ENCODE measurements at places on chromosomes 12 and 14. TPM values are rescaled to one million over a fixed set of nuclear protein-coding genes. Genes with fewer than 3 reads are reported as not detected.

DNA sequence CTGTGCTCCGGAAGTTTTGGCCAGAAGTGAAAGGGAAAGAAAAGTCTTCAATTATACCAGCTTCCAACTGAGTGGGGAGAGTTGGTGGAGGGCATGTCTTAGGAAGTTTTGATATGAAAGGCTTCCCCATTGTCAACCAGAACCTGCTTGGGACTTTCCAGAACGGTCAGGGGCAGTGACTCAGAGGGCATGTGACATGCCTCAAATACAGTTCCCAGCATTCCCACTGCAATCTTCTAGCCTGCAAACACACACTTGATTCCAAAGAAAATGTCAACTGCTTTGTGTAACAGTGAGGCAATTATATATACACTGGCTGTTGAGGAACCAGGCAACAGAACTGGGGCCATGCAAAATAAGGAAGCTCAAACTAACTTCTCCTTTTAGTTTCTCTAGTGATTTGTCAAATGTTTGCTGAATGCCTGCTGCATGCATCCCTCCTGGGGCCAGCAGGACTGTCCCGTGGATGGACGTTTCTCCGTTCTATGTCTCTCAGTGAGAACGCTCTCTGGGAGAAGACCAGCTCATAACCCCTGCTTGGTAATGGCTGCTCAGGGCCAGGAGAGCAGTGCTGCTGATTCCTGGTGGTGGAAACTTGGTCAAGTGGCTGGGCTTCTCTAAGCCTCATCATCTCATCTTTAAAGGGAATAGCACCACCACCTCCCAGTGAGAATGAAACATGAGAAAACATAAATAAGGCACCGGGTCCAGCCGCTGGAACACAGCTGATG is 18.3 kb downstream of the SLC25A47 start:
- peak overlapping the region; percentile 63 for H3K27ac ChIP-seq
- peak; percentile 62 for DNase-seq
- H3K4me3 ChIP-seq = no peak overlapping the region
- H3K36me3 ChIP-seq = no peaks in the 10 kb centered on the region

DNA sequence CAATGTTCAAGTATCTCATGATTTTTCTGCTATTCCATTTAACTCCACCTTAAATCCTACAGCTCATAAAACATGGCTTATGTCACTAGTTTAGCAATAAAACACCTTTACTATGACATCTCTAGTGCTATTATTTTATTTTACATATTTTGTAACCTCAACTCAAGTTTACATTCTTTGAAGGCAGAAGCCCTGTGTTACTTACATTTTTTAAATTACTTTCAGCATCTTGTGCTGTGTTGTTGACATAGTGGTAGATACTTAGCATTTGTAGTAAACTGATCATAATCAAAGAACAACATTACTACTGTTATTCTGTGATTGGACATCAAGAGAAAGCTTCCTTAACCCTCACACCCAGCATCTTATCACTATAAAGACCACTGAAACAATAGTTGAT is 216.1 kb downstream of the BMP4 start:
- no peaks in the 10 kb centered on the region for H3K4me1 ChIP-seq
- no peak overlapping the region for H3K4me3 ChIP-seq
- no peak for DNase-seq
- no peaks in the 10 kb centered on the region for H3K36me3 ChIP-seq

- no peaks in the 10 kb centered on the region for H3K4me1 ChIP-seq
- H3K4me3 ChIP-seq = no peak overlapping the region
- no peaks in the 10 kb centered on the region for H3K36me3 ChIP-seq
- DNase-seq = no peak
- H3K27ac ChIP-seq = no peak overlapping the region
- no peaks in the 10 kb centered on the region for H3K27me3 ChIP-seq
Observed at GRCh38 chr12:122849352-122850047, 14.2 kb downstream of the HIP1R start.

- DNase-seq = no peak
- H3K27me3 ChIP-seq = no peaks in the 10 kb centered on the region
- H3K4me1 ChIP-seq = no peaks in the 10 kb centered on the region
- no peak overlapping the region for H3K4me3 ChIP-seq
- H3K36me3 ChIP-seq = no peaks in the 10 kb centered on the region
Observed at GRCh38 chr12:128077211-128077916, 189.6 kb upstream of the TMEM132C start.

- H3K27ac ChIP-seq = no peak overlapping the region
- DNase-seq = no peak
- no peaks in the 10 kb centered on the region for H3K36me3 ChIP-seq
- peaks cover 10% of the 10 kb centered on the region for H3K4me1 ChIP-seq
- no peaks in the 10 kb centered on the region for H3K27me3 ChIP-seq
Observed at GRCh38 chr12:50006754-50007442, 18.4 kb downstream of the RACGAP1 start.

DNA sequence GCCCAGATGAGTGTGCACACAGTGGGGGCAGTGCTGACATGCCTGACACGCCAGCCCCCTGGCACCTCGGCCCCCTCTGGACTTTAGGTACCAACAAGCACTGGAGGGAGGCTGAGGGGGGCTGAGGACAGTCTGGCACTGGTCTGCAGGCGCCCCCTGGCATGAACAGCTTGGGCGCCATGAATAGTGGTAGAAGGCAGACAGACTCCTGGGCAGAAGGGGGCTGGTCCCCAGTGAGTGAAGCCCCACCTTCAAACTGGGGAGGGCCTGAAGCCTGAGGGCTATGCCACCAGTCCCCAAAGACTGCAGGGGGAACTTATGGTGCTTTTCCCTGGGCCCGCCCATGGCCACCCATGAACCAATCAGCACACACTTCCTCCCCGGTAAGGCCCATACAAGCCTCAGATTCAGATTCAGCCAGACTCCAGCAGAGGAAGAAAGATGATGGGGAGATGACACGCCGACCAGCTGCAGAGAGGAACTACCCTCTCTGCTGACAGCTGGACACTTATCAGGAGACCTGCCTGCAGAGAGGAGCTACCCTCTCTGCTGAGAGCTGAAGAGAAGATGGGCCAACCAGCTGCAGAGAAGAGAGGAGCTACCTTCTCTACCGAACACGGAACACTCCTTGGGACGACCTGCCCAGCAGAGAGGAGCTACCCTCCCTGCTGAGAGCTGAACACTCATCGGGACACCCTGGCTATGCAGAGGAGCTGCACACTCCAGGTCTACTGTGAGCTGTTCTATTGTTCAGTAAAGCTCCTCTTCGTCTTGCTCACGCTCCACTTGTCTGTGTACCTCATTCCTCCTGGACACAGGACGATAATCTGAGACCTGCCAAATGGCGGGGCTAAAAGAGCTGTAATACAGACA is 324.5 kb downstream of the PCNX1 start:
- H3K4me1 ChIP-seq = no peaks in the 10 kb centered on the region
- no peaks in the 10 kb centered on the region for H3K36me3 ChIP-seq
- DNase-seq = no peak

DNA sequence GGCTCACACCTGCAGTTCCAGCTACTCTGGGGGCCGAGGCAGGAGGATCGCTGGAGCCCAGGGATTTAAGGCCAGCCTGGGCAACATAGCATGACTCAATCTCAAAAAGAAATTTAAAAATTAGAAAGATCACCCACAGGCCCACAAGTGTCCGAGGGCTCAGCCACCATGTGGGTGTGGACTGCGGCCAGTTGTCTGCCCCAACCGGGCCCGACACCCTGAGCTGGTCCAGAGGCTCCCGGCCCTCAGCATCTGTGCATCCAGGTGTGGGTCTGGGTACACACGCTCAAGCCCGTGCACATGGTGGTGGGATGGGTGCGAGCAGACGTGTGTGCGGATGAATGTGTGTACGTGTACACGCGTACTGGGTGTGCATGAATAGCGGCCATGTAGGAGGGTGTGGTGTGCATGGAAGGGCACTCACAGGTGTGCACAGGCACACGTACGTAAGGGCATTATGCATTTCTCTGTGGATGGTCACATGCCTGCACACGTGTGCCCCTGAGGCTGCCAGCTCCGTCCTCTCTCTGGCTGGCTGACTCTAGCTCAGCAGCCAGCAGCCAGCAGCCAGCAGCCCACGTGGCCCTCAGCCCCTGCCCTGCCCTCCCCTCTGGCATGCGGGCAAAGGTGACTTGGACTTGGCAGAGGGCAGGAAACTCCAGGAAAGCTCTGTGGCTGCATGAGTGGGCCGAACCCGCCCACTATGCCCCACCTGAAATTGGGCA is 23.3 kb upstream of the NUDT14 start:
- H3K27me3 ChIP-seq = no peaks in the 10 kb centered on the region
- no peaks in the 10 kb centered on the region for H3K36me3 ChIP-seq
- no peak for DNase-seq
- H3K4me3 ChIP-seq = no peak overlapping the region
- no peak overlapping the region for H3K27ac ChIP-seq

DNA sequence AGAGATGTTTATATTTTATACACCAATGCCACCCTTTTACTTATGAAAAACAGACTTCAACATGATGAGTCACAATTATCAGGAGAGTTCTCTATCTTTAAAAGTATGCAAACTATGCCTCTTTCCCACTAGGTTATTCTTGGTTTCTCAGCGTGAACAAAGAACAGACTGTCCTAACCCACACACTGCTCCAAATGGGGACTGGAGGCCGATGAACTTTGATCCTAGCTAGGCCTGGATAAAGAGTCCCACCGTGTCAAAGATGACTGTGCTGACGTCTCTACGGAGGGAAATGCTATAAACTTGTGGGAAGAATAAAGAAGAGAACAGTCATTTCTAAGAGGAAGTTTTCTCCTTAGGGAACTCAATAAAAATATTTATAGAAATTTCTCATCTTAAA is 160.1 kb downstream of the EPS8 start:
- peak overlapping the region; percentile 93 for H3K27ac ChIP-seq
- no peaks in the 10 kb centered on the region for H3K27me3 ChIP-seq
- H3K4me1 ChIP-seq = peaks cover 28% of the 10 kb centered on the region
- H3K36me3 ChIP-seq = no peaks in the 10 kb centered on the region
- H3K4me3 ChIP-seq = no peak overlapping the region
- DNase-seq = peak; percentile 74

DNA sequence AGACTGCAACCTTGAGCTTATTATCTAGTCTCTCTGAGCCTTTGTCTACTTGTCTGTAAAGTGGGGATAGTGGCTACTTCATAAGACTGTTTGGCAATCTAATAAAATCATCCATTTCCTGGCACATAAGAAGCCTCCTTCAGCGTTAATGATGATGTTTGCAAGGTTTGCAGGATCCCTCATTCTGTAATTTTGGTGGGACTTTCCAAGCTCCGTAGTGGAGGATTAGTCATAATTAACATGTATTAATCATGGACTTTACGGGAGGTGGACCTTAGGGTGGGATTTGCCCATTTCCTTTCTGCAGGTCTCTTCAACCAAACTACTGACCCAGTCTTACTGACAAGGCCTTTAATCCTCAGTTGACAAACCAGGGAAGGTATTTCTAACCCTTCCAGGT is 66.2 kb downstream of the NTF3 start:
- no peak for DNase-seq
- H3K4me3 ChIP-seq = no peak overlapping the region
- peaks cover 47% of the 10 kb centered on the region for H3K4me1 ChIP-seq
- no peaks in the 10 kb centered on the region for H3K36me3 ChIP-seq
- no peaks in the 10 kb centered on the region for H3K27me3 ChIP-seq

DNA sequence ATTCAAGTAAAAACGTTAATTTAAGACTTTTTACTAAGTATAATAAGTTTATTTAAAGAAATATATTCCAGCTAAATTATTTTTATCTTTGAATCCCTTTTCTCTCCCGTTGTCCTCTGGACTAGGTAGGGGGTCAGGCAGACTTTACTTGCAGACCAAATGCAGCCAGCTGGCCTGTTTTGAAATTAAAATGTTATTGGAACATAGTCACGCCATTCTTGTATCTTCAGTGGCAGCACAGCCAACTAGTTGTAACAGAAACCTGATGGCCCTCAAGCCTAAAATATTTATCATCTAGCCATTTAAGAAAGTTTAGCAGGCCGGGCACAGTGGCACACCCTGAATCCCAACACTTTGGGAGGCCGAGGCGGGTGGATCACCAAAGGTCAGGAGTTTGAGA is 52.7 kb downstream of the BCAT1 start:
- peaks cover 2% of the 10 kb centered on the region for H3K27me3 ChIP-seq
- H3K36me3 ChIP-seq = no peaks in the 10 kb centered on the region
- H3K4me3 ChIP-seq = no peak overlapping the region
- no peak for DNase-seq
- H3K27ac ChIP-seq = no peak overlapping the region
- no peaks in the 10 kb centered on the region for H3K4me1 ChIP-seq

GRCh38 chr14:90784621-90785270 is 31.5 kb downstream of the TTC7B start:
- no peaks in the 10 kb centered on the region for H3K27me3 ChIP-seq
- H3K36me3 ChIP-seq = no peaks in the 10 kb centered on the region
- H3K4me3 ChIP-seq = no peak overlapping the region
- no peaks in the 10 kb centered on the region for H3K4me1 ChIP-seq
- H3K27ac ChIP-seq = no peak overlapping the region
- DNase-seq = no peak

DNA sequence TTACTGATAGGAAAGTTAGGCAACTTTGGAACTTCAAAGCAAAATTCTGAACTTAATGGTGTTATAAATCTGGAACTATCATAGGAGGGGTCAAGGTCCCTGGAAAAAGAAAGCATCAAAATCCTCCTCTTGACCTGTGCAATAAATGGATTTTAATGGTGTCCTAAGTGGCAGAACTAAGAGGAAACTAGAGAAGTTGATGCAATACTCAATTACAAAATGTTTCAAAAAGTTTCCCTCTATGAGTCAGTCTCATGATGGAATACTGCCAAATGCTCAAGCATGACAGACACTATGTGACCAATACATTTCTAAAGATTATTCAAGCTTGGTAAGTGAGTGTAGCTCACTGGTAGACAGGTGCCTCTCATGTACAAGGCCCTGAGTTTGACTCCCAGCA is 47.7 kb upstream of the ERGIC2 start:
- peak; percentile 25 for DNase-seq
- H3K36me3 ChIP-seq = no peaks in the 10 kb centered on the region
- peak overlapping the region; percentile 18 for H3K27ac ChIP-seq
- H3K4me3 ChIP-seq = no peak overlapping the region
- H3K27me3 ChIP-seq = no peaks in the 10 kb centered on the region
- no peaks in the 10 kb centered on the region for H3K4me1 ChIP-seq

DNA sequence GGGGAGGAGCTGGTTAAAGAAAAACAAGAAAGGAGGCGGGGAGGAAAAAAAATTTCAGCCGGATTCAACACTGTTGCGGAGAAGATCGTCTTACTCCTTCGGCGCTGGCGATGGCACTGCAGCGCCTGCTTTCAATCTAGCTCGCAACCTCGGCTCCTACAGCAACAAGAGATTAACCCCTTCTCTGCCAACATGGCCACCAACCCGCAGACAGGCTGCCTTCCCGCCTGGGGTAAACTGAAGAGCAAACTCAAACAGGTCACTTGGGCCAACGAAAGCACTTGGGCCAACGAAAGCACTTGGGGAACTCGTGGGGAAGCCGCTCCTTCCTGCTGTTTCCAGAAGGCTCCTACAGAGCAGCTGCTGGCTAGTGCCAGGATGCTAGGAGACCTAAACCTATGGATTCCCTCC is 73.7 kb downstream of the CIT start:
- no peak overlapping the region for H3K27ac ChIP-seq
- no peak overlapping the region for H3K4me3 ChIP-seq
- peak; percentile 73 for DNase-seq
- no peaks in the 10 kb centered on the region for H3K27me3 ChIP-seq
- H3K4me1 ChIP-seq = peaks cover 5% of the 10 kb centered on the region
- no peaks in the 10 kb centered on the region for H3K36me3 ChIP-seq

GRCh38 chr14:43540948-43541347 is 966.1 kb downstream of the FSCB start:
- H3K36me3 ChIP-seq = no peaks in the 10 kb centered on the region
- no peak for DNase-seq
- H3K4me3 ChIP-seq = no peak overlapping the region
- no peak overlapping the region for H3K27ac ChIP-seq
- H3K4me1 ChIP-seq = no peaks in the 10 kb centered on the region

HOXC9 gene
- total RNA-seq = 0.10 TPM

RNU4-1 gene
- under 0.01 TPM for total RNA-seq

PIWIL1 gene
- not detected for total RNA-seq

DNAJC22 gene
- total RNA-seq = 28.3 TPM

CCDC197 gene
- total RNA-seq = not detected

NGB gene
- not detected for total RNA-seq

KSR2 gene
- 0.37 TPM for total RNA-seq

SERPINA9 gene
- 0.60 TPM for total RNA-seq
